ENCODE measurements at places on chromosomes 7 and 10.

DNA sequence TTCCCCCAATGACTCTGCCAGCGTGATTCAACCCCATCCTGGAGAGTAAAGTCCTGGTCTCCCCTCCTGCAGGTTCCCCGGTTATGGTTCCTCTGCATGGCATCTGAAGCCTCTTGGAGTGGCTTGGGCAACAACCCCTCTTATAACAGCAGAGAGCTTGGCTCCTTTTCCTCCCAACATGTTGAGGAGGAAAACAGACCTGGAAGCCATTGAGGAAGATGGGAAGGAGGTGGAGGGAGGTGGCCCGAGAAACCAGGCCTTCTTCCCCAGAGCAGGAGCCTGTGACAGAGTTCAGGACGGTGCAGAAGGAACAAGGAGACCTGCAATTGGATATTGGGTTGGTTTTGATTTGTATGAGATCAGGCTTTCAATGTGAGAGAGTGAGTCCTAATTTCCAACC lies 184.0 kb upstream of the ADCY1 start:
- no peak for DNase-seq

- DNase-seq = no peak
Observed at GRCh38 chr10:34121781-34122622, 693.1 kb downstream of the PARD3 start.

DNA sequence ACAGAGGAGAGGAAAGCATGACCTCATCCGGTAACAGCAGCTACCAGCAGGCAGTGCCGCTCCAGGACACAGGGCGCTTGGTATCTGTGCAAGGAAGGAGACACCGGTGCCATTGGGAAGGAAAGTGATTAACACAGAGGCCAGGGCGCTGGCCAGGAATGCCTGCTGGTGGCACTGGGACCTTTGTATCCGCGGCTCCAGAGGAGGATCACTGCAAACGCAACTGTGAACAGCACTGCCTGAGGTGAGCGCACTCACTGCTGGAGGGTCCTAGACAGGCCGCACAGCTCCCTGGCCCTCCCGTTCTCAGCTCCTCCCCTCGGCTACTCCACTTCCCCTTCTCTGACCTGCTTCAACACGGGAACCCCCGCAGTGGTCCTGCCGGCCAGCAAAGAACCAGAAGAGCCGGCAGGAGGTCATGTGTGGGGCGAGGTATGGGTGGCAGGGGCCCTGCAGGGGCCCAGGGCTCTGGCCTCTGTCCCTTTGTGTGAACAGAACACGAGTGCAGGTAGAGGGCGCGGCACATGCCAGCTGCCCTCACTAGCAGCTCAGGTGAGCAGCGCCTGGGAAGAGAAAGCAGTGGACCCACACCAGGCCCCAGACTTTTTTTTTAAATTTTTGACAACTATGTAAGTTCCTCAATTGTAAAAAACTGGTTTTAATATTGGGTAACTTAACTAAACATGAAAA lies 107.6 kb downstream of the VIPR2 start:
- DNase-seq = no peak

GRCh38 chr7:147053746-147054145 lies 937.1 kb downstream of the CNTNAP2 start:
- no peak for DNase-seq

GRCh38 chr7:75033064-75033463 lies 40.5 kb downstream of the RCC1L start:
- peak; percentile 18 for DNase-seq

- DNase-seq = peak; percentile 48
Observed at GRCh38 chr10:91410638-91411371, 661 bp downstream of the HECTD2 start.

All from cerebellar cortex (tissue), 1 donor.